PC-9 (cell line): ENCODE measurements at places on chromosomes 1 and 21. TPM values are rescaled to one million over a fixed set of nuclear protein-coding genes. Genes with fewer than 3 reads are reported as not detected.

GRCh38 chr1:94056996-94057395, 64.0 kb downstream of the ABCA4 start:
- no peak for DNase-seq

The UBASH3A gene
- not detected in 2 replicates for total RNA-seq

- DNase-seq = no peak
Observed at GRCh38 chr21:32426592-32427051, 14.1 kb downstream of the EVA1C start.

The IL10 gene
- total RNA-seq = not detected in 2 replicates

The RUNX3 gene
- total RNA-seq = not detected in 2 replicates

The ITLN1 gene
- not detected in 2 replicates for total RNA-seq

DNA sequence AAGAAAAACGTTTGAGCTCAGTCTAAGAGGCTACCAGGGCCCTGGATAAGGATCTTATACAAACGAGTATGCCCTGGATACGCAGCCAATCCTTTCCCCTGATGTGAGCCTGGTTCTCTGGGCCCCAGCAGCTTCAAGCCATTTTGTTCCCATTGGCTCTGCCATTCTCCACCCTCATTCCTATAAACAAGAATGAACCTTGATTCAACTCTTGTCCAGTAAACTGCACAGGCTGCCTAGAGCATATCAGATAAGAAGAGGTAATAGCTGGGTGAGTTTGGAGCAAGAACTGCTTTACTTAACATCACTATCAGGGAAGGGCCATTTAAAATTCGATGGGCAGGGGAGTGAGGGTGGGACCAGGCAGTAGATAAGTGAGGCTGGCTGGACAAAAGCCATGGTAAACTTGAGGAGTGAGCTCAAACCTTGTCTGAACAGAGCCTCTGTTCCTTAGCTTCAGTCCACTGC, 11.3 kb downstream of the BTG2 start:
- peak; percentile 55 for DNase-seq

GRCh38 chr1:1091344-1092148, 17.4 kb upstream of the RNF223 start:
- DNase-seq = no peak

The MASP2 gene
- not detected in 2 replicates for total RNA-seq

The C1orf94 gene
- total RNA-seq = not detected in 2 replicates
